T-helper 9 cell (primary cell): ENCODE measurements at places on chromosomes 1 and 21.
A peak's percentile ranks its signal among the peaks of the same experiment; 100 is the strongest.

GRCh38 chr1:215529571-215529970 lies 37.5 kb upstream of the KCTD3 start:
- DNase-seq, result no peak

DNA sequence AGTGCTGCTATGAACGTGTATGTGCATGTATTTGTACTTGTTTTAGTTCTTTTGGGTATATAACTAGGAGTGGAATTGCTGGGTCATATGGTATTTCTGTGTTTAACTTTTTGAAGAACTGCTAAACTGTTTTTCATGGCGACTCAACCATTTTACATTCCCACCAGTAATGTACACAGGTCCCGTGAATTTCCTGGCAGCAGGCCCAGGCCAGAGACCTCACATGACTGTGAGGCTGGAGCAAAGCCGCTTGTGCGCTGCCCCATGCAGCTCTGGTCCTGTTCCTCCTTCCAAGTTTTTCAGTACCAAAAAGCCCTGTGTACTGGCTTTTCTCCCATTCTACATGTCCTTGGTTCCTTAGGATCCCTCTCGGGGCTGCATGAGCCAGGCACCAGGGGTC lies 29.6 kb downstream of the ACOT11 start:
- DNase-seq, result no peak

- DNase-seq, result no peak
These were observed 128.8 kb downstream of the PRDM16 start for GRCh38 chr1:3197781-3198316.

DNA sequence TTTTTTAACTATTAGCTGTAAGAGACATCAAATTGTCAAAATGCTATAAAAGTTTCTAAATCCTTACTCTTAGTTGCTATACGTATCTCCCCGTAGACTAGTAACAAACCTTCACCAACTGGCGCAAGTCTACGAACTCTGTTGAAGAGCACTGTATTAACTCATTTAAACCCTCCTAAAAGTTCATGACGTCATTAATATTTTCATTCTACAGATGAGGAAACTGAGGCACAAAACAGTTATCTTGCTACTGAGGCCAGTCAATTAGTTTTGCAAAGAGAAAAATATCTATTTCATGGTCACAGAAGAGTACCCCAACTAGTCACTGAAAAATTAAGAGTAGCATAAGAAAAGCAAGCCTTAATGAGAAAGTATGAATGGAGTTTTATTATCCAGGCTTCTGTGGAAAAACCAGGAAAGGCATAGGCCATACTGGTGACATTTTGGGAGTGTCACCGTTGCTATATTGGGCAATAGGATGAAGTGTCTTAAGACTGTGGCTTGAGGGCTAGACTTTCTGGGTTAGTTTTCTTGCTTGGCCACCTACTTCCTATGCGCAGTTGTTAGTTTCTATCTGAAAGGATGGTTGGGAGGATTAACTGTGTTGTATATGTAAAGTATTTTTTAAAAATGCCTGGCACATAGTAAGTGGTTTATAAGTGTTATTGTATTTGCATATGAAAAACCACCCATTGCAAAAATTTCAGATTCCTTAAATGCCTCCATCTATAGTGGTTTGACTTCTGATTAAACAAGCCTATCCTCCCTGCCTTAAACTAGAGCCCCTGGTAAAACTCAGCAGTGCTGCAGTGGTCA lies 52.4 kb upstream of the SYT14 start:
- no peak for DNase-seq

DNA sequence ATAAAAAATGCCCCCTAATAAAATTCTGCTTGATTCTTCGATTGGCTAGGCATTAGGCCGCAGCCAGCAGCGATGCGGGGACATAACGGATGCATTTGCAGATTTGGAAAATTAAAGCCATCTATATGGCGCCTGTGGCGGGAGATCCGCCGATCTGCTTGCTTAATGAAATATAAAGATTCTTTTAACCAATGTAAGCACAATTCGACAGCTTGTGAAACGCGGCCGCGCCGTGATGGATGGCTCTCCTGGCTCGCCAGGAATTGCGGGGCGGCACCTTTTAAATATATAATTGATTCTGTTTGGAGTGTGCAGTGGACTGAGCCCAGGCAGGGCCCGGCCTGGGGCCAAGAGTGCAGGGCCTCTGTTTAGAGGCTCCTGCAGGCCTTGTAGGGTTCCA lies 8.0 kb downstream of the DMBX1 start:
- DNase-seq, result no peak

GRCh38 chr1:226407497-226408284 lies at the start of gene PARP1:
Gene PARP1 (minus strand): TSS chr1:226408093. CDS start chr1:226407929, 164 bp downstream.
- peak; percentile 80 for DNase-seq

- DNase-seq, result no peak
These were observed 40.4 kb upstream of the APOBEC4 start for GRCh38 chr1:183693521-183693920.

DNA sequence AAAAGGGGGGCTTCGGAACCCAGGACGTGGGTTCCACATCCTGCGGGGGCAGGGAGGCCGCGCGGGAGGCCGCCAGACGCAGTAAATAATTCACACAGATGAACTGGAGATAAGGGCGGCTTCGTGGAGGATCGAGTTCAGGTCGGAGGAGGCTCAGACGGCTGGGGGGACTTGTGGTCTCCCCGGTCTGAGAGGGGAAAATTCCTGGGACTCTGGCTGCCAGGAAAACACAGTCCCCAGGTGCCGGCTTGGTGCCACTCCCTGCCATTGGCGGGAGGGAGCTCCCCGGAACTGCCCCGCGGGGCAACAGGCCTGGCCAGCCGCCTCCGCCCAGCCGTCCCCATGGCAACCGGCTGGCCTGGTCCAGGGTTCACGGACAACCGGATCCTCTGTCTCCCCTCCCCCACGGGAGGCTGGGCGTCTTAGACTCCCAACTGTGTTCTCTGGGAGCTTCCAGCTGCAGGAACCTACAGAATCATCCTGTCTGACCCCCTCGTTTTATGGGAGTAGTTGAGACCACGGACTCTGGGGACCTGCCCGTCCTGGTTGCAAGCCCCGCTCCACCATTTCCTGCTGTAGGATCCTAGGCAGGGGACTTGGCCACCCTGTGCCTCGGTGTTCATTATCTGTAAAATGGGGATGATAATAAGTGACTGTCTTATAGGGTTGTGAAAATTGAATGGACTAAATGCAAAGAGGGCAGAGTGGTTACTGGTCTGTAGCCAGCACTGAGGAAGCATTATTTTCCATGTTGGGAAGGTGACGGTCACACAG lies 9.6 kb downstream of the CAMK2N1 start:
- DNase-seq, result no peak

- DNase-seq, result no peak
These were observed 16.1 kb downstream of the SLC6A9 start for GRCh38 chr1:44015206-44015605.

DNA sequence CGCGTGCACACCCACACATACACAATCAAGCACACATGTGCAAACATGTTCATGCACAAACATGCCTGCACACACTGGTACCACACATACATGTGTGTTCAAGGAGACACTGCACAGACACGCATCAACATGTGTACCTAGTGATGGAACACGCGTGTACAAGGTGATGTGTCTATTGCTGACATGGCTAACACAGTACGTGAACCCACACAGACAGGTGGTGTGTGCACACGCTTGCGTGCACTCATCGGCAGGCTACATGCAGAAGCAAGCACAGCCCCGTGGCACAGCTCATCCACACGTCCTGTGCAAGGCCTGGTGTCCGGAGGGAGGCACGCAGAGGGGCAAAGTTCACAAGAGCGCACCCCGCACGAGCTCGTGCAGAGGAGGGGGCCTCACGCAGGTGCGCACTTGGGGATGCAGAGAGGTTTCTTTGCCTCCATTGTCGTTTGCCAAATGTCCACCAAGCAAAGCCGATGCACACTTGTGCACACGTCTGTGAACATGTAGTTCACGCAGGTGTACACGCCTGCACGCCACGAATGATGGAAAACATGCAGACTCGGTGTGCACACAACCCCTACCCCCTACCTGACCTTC lies 969 bp downstream of the ACAP3 start:
- DNase-seq, result no peak

GRCh38 chr1:198265073-198265661 lies 108.4 kb downstream of the NEK7 start:
- DNase-seq, result no peak

DNA sequence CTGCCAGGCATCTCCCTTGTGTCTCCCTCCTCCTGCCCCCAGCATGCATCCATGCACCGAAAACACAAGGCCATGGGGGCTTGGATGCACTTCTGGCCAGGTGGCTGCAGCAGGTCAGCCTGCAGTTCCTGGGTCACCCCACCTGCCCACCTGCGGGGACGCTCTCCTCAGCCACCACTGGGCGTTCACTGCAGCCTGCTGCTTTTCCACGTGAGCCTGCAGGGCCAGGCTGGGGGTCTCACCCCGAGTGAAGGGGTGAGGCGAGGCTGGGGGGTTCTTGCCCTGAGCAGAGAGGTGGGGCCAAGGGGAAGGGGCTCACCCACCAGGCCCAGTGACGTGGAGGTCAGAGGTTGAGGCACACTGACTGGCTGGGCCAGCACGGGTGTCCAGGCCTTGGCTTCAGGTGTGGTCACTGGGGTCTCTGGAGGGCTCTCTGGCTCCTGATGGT lies 64.6 kb downstream of the WNT9A start:
- no peak for DNase-seq

- DNase-seq, result no peak
These were observed 101.8 kb downstream of the TGFBR3 start for GRCh38 chr1:91784191-91784590.

DNA sequence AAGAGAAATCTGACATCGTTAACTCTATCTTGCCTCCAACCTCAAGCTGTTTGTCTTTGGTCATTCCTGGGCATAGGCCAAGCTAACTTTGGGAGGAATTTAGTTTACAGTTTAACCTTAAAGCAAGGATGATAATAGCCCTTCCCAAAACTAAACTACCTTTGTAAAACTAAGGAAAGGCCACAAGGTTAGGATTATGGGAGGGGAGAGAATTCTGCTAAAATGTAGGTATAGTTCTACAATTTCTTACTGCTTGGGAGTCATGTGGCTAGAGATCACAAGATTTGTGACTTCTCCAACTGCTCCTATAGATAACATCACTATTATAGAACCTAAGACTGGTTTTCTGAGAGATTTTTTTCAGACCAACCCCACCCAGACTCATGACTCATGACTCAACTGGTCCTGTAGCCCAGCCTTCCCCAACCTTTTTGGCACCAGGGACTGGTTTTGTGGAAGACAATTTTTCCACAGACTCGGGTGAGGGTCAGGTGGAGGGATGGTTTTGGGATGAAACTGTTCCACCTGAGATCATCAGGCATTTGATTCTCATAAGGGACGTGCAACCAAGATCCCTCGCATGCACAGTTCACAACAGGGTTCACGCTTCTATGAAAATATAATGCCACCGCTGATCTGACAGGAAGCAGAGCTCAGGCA lies 70.7 kb upstream of the MUTYH start:
- DNase-seq, result no peak

DNA sequence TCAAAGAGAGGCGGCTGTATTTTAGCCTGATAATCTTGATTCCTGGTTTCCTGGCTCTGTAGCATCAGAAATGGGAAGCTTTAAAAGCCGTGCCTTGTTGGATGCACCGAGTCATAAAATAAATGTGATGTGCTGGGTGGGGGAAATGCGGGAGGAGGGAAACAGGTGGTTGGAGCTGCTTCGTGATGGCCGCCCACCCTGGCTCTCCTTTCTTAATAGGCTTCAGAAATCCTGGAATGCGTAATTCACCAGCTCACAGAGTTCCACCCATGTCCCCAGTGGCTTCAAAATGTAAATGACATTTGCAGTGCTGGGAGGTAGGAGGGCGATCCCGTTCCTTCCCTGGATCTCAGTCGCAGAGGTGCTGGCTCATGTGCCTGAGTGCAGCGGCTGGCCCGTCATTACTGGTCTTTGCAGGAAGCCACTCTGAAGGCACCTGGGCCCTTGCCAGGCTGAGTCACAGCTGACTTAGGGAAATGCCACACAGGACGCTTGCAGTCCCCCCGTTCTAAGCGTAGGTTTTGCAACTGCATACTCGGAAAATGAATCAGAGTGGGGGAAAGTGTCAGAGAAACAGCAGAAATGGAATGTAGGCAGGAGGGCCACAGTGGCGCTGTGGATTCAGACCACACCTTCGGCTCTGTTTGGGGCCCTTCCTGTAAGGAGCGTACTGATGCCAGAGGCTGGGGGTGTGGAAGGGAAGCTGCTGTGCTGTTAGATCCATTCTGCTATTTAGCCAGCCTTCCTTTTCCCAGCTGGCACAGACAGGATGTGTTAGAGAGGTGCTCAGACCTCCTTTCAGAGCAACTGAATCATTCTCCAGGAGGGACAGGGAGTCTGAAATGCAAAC lies 37.6 kb downstream of the GALNT2 start:
- DNase-seq, result peak; percentile 6

DNA sequence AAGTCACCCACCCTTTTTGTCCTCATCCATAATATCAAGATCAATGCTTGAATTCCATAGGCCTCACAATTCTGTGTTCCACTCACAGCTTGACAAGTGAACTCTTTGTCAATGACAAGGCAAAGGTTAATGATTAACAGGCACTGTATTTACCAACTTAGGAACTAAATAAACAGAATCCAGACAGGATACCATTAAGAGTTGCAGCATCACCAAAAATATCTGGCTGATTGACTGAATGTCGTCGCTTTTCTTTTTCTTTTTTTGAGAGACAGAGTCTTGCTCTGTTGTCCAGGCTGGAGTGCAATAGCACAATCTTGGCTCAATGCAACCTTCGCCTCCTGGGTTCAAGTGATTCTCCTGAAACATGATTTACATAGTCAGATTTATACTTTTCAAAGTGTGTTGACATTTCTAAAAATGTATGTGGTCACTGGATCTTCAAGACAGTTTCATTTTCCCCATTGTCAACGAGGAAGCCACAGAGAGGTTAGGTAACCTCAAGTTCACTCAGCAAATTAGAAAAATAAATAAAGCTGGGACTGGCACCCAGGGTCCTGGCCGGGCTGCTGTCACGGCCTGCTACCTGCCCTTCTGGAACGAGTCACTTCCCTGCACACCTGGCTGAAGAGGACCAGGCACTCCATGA lies 81.0 kb downstream of the PDE9A start:
- no peak for DNase-seq

DNA sequence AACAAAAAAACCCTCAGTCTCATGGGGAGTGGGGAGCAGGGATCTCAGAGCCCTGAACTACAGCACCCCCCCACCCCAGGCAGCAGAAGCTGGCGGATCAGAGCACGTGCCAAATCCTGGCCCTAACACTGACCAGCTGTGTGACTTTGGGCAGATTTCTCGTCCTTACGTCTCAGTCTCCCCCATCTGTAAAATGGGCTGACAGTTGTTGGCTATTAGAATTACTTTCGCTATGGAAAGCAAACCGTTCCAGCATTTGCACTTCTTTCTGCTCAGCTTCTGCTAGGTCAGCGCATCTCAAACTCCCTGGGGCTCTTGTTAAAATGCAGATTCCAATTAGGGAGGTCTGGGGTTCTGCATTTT lies 15.5 kb downstream of the TNFRSF8 start:
- no peak for DNase-seq
